Type B pancreatic cell (in vitro differentiated cells): ENCODE measurements at places on chromosomes 5 and 9.

- no peaks in the 10 kb centered on the region for H3K36me3 ChIP-seq
- no peak for DNase-seq
- H3K4me1 ChIP-seq = peaks cover 19% of the 10 kb centered on the region
- H3K27ac ChIP-seq = no peak overlapping the region
- H3K4me3 ChIP-seq = no peak overlapping the region
These were observed 89.6 kb upstream of the BASP1 start for GRCh38 chr5:17127743-17128231.

GRCh38 chr5:141369994-141370848 lies at the start of gene PCDHGB3:
PCDHGB3 (plus strand) TSS chr5:141370242; CDS start chr5:141370395, 153 bp downstream.
- no peak for DNase-seq
- H3K4me1 ChIP-seq = no peaks in the 10 kb centered on the region
- H3K27me3 ChIP-seq = no peaks in the 10 kb centered on the region

GRCh38 chr9:22240619-22241018 lies 206.0 kb upstream of the DMRTA1 start:
- peaks cover 10% of the 10 kb centered on the region for H3K27me3 ChIP-seq
- H3K4me3 ChIP-seq = no peak overlapping the region
- no peak for DNase-seq
- H3K36me3 ChIP-seq = no peaks in the 10 kb centered on the region
- H3K27ac ChIP-seq = no peak overlapping the region

DNA sequence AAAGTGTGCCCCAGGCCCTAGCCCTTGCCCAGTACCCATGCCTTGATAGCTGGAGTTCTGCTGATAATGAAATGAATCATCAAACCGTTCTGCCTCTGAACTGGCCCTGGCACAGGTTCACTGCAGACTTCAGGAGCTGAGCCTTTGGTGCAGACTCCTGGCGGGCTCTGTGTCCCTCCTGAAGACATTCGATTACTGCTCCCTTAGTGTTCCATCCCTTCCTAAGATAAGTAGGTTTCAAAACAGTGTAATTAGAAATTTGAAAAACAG lies 97.2 kb downstream of the MVB12B start:
- H3K27ac ChIP-seq = no peak overlapping the region
- no peak overlapping the region for H3K4me3 ChIP-seq
- H3K4me1 ChIP-seq = peaks cover 16% of the 10 kb centered on the region
- H3K36me3 ChIP-seq = peaks cover 9% of the 10 kb centered on the region

- H3K36me3 ChIP-seq = no peaks in the 10 kb centered on the region
- H3K4me1 ChIP-seq = peaks cover 13% of the 10 kb centered on the region
- DNase-seq = no peak
- H3K27ac ChIP-seq = no peak overlapping the region
- no peak overlapping the region for H3K4me3 ChIP-seq
These were observed 157.6 kb downstream of the ACTL7B start for GRCh38 chr9:108698231-108698630.
